ENCODE measurements at places on chromosomes 3 and 15.

- no peaks in the 10 kb centered on the region for H3K36me3 ChIP-seq
- no peak overlapping the region for H3K27ac ChIP-seq
- DNase-seq, result no peak
- peaks cover 12% of the 10 kb centered on the region for H3K4me1 ChIP-seq
- no peak overlapping the region for H3K4me3 ChIP-seq
- no peaks in the 10 kb centered on the region for H3K27me3 ChIP-seq
Measured at GRCh38 chr3:126553284-126554084, 5.2 kb downstream of the C3orf22 start.

DNA sequence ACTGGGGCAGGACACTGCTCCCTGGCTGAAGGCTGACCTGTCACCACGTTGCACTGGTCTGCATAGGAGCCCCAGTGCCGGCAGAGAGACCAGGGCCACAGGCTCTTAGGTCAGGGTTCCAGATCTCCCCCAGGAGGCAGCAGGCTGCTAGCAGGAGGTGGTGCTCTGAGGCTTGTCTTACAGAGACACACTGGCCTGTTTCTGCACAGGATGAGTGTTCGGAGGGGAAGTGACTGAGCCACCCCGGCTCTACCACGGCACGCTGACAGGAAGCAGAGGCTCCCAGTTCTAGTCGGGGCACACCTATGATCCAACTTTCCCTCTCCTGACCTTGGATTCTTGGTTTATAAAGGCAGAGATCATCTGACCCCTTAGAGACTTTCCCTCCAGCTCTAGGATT is 8.6 kb downstream of the FBXL22 start:
- H3K27ac ChIP-seq, result no peak overlapping the region
- peaks cover 9% of the 10 kb centered on the region for H3K4me1 ChIP-seq
- H3K36me3 ChIP-seq, result peaks cover 9% of the 10 kb centered on the region
- H3K27me3 ChIP-seq, result peaks cover 7% of the 10 kb centered on the region

- no peak overlapping the region for H3K4me3 ChIP-seq
- H3K4me1 ChIP-seq, result no peaks in the 10 kb centered on the region
- no peaks in the 10 kb centered on the region for H3K27me3 ChIP-seq
- no peak for DNase-seq
- no peaks in the 10 kb centered on the region for H3K36me3 ChIP-seq
Measured at GRCh38 chr3:96465521-96465920, 348.9 kb upstream of the EPHA6 start.

- H3K4me1 ChIP-seq, result peaks cover 2% of the 10 kb centered on the region
- H3K4me3 ChIP-seq, result no peak overlapping the region
Measured at GRCh38 chr3:141411251-141411771, 43.0 kb downstream of the ZBTB38 start.

- no peak overlapping the region for H3K27ac ChIP-seq
- DNase-seq, result no peak
- H3K27me3 ChIP-seq, result no peaks in the 10 kb centered on the region
- H3K4me1 ChIP-seq, result no peaks in the 10 kb centered on the region
- peaks cover 14% of the 10 kb centered on the region for H3K36me3 ChIP-seq
- no peak overlapping the region for H3K4me3 ChIP-seq
Measured at GRCh38 chr3:129295286-129295685, 16.6 kb downstream of the HMCES start.

DNA sequence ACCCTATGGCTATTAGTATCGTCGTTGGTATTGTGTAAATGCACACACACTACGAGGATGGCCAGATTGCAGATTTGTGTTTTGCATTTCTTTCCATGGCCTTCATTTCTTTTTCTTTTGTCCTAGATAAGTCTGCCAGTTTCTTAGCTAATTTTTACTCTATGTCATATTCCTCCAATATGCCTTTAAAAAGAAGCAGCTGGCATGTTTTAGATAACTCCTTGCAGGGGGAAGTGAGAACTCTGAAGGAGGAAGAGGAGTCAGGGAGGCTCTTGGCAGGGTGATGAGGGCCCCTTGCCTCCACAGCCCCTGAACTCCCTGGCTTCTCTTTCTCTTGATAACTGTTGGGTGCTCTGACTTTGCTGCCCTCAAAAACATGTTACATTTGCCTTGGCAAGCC is 244.0 kb downstream of the GABRG3 start:
- H3K4me1 ChIP-seq, result peaks cover 9% of the 10 kb centered on the region
- no peak overlapping the region for H3K27ac ChIP-seq
- DNase-seq, result no peak

DNA sequence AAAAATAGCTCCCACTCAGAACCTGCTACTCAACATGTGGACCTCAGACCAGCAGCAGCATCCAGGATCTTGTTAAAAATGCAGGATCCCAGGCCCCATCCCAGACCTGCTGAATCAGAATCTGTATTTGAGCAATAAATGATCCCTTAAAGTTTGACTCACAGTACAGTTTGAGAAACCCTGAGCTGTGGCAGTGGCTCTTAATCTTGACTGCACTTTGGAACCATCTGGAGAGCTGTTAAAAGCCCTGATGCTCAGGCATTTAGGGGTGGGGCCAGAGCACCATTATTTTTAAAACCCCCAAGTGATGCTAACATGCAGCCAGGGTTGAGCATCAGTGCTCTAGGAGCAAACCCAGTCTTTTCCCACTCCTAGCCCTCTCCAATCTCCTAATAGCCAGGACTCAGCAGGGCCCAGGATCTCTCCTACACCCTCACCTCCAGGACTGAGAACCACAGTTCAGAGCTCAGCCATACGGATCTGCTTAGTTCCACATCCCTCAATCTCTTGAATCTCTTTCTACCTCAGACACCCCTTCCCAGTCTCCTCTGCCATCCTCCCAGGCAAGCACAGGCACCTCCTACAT is 10.2 kb downstream of the RFTN1 start:
- DNase-seq, result no peak
- peaks cover 2% of the 10 kb centered on the region for H3K4me1 ChIP-seq
- H3K4me3 ChIP-seq, result no peak overlapping the region

DNA sequence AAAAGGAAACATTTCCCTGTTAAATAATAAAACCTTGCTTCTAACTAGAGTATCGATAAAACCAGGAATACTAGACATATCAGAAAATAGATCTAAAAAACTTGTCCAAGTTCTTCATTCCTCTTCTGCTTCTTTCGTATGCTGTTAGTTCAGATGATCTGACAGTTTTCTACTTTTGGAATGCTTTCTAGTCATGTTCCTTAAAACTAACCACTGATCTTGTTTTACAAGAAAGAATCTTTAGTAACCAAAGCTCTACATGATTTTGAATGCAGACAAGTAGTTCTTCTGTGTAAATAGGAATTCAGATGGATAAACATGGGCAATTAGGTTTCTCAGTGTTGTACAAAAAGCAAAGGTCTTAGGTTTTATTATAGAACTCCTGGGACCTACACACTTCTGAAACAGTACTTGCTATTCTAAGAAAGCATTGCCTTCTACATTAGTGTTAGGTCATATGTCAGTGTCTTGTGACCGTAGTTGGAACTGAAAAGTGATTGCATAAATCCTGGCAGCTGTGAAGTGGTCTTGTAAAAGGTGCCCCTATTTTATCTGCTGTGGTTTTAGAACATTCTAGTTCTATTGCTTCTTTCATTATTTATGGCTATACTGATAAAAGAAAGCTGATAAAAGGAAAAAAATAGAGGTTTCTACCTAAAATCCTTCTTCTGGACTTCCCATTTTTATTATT is 40.7 kb downstream of the SNRK start:
- no peaks in the 10 kb centered on the region for H3K27me3 ChIP-seq
- no peaks in the 10 kb centered on the region for H3K36me3 ChIP-seq
- DNase-seq, result no peak
- H3K27ac ChIP-seq, result no peak overlapping the region
- H3K4me3 ChIP-seq, result no peak overlapping the region

- DNase-seq, result no peak
- H3K27ac ChIP-seq, result no peak overlapping the region
- H3K36me3 ChIP-seq, result no peaks in the 10 kb centered on the region
- no peak overlapping the region for H3K4me3 ChIP-seq
Measured at GRCh38 chr3:194937144-194937543, 251.5 kb downstream of the FAM43A start.

- DNase-seq, result no peak
- no peak overlapping the region for H3K27ac ChIP-seq
- H3K4me1 ChIP-seq, result no peaks in the 10 kb centered on the region
- H3K36me3 ChIP-seq, result no peaks in the 10 kb centered on the region
- H3K4me3 ChIP-seq, result no peak overlapping the region
Measured at GRCh38 chr15:99744142-99744541, 10.9 kb upstream of the LYSMD4 start.

GRCh38 chr3:134004841-134005240 is 24.9 kb downstream of the SLCO2A1 start:
- no peak overlapping the region for H3K27ac ChIP-seq
- no peak for DNase-seq
- H3K4me1 ChIP-seq, result no peaks in the 10 kb centered on the region

DNA sequence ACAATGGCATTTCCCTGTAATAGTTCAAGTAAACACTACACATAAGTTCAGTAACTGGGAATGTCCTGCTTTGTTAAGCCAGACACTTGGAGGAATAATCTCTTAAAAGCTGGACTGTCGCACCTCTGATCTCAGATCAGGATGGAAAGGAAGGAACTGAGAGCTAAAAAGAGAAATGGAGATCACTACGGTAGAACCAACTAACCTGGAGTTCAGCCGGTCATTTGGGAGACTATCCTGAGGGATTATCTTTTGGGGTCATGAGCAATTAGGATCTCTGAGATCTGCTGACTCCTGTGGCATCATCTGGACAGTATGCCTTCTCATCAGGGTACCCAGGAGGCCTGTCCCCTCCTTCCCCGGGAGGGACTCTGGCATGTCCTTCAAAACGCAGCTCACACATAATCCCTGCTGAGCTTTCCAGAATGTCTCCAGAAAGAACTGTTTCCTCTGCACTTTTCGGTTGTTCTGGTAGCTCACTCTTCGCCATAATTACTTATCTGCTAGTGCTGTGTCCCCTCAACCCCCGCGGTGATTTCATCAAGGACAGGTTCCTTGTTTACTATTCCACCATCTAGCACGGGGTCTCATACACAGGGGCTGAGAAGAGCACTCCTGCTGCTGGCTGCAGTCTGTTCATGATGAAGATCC is 115.6 kb downstream of the SENP2 start:
- no peaks in the 10 kb centered on the region for H3K27me3 ChIP-seq
- no peak overlapping the region for H3K4me3 ChIP-seq
- H3K27ac ChIP-seq, result no peak overlapping the region
- H3K4me1 ChIP-seq, result peaks cover 4% of the 10 kb centered on the region
- DNase-seq, result no peak
- H3K36me3 ChIP-seq, result no peaks in the 10 kb centered on the region

GRCh38 chr3:26018889-26019288 is 229.0 kb downstream of the OXSM start:
- DNase-seq, result no peak
- H3K4me1 ChIP-seq, result no peaks in the 10 kb centered on the region

DNA sequence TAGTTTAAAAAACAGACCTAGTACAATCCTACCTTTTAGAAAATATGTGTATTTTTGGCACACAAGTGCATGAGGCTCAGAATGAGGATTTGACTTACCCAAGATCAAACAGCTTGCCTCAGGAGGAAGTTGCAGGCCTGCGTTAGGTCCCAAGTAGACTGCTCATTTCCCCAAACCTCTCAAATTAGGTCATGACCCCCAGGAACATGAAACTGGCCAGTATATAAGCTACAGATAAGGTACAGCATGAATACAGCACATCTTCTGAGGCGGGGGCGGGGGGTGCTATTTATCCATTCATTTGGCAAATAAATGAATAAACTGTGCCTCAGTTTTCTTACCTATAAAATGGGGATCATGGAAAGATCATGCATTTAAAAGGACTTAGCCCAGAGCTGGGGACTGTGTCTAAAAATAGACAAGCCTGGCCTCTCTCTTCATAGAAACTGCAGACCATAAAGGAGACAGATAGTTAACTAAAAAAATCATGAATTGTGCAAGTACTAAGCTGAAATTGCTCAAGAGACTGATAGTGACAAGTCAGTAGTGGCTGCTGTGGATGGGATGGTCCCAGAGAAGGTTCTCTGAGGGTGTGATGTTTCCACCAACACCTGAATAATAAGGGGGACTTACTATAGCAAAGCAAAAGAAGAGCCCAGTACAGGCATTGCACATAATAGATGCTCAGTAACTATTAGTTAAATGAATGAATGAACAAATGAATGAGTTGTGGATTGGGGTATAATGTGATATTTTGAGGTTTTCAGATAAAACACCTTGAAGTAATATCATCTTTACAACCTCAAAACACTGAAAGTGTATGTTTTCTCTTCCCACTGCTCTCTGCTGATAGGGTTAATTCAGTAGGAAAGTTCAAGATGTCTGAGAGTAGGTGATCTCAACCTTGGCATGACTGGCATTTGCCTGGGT is 258.5 kb upstream of the PROK2 start:
- H3K27ac ChIP-seq, result no peak overlapping the region
- no peak for DNase-seq
- H3K4me1 ChIP-seq, result no peaks in the 10 kb centered on the region
- no peaks in the 10 kb centered on the region for H3K36me3 ChIP-seq
- no peaks in the 10 kb centered on the region for H3K27me3 ChIP-seq

- H3K27ac ChIP-seq, result no peak overlapping the region
- H3K36me3 ChIP-seq, result no peaks in the 10 kb centered on the region
- no peak overlapping the region for H3K4me3 ChIP-seq
- DNase-seq, result no peak
- H3K27me3 ChIP-seq, result no peaks in the 10 kb centered on the region
Measured at GRCh38 chr3:157513585-157513984, 10.4 kb upstream of the VEPH1 start.

GRCh38 chr3:123302961-123303360 is 101.2 kb downstream of the SEC22A start:
- H3K27ac ChIP-seq, result no peak overlapping the region
- no peaks in the 10 kb centered on the region for H3K4me1 ChIP-seq
- DNase-seq, result no peak
- H3K4me3 ChIP-seq, result no peak overlapping the region
- no peaks in the 10 kb centered on the region for H3K36me3 ChIP-seq
- peaks cover 22% of the 10 kb centered on the region for H3K27me3 ChIP-seq

DNA sequence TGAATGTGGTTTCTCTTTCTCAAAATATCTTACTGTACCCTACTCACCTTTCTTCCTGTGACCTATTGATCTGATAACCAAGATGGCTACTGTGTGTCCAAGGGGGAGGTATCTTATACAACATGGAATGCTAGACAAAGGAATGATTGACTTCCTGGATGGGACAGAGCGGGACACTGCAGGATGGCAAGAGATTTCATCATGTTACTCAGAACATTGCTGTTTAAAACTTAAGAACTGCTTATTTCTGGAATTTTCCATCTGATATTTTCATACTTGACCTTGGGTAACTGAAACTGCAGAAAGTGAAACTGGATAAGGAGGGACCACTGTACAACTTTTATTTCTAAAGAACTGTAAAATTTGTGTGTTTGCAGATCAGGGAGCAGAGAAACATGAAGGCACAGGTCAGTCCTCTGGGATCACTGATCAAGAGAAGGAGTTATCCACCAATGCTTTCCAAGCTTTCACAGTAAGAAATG is 18.5 kb downstream of the CNOT10 start:
- no peaks in the 10 kb centered on the region for H3K4me1 ChIP-seq
- H3K27ac ChIP-seq, result no peak overlapping the region
- H3K4me3 ChIP-seq, result no peak overlapping the region
- peaks cover 3% of the 10 kb centered on the region for H3K36me3 ChIP-seq

DNA sequence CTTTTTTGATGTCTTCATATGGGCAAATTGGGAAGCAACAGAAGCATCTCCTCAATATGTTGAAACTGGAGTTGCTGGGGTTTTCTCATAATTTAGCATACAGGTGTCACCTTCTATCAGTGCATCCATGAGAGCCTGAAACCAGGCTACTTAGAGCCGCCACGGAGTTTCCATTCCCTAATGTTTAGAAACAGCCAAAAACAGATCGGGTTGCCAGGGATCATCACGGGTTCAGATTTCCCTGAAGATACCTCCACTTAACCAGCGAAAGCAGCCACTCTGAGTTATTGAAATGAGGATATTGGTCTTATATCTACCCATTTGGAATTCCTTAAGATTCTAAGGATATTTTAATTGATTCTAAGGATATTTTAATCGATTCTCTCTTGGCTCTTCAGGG is 14.5 kb downstream of the TERB2 start:
- H3K4me1 ChIP-seq, result no peaks in the 10 kb centered on the region
- no peak overlapping the region for H3K4me3 ChIP-seq
- no peak overlapping the region for H3K27ac ChIP-seq
- DNase-seq, result no peak
- H3K27me3 ChIP-seq, result no peaks in the 10 kb centered on the region
